ENCODE measurements at places on chromosomes 1 and 21. TPM values are rescaled to one million over a fixed set of nuclear protein-coding genes. Genes with fewer than 3 reads are reported as not detected.

Gene ANGPTL7
- 0.23 TPM for total RNA-seq

- no peak for DNase-seq
Measured at GRCh38 chr1:229031061-229031460, 239.8 kb upstream of the RAB4A start.

DNA sequence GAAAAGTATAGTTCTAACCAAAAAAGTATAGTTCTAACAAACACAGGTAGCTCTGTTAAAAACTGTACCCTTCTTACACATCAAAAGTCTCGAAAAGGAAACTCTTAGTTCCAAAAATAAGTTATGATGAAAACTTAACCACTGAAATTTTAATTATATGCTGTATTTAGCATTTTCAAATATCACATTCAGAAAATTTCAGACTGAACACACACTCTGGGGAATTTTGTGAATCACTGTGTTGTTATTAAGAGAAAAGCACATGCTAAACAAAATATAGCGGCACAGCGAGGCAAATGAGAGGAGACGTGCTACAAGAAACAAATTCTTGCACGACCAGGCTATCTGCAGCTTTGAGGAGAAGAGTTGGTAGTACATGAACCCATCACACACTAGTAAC, 30.4 kb downstream of the VAV3 start:
- DNase-seq = no peak

GRCh38 chr1:156663178-156663577, 14.0 kb downstream of the NES start:
- peak; percentile 94 for DNase-seq

DNA sequence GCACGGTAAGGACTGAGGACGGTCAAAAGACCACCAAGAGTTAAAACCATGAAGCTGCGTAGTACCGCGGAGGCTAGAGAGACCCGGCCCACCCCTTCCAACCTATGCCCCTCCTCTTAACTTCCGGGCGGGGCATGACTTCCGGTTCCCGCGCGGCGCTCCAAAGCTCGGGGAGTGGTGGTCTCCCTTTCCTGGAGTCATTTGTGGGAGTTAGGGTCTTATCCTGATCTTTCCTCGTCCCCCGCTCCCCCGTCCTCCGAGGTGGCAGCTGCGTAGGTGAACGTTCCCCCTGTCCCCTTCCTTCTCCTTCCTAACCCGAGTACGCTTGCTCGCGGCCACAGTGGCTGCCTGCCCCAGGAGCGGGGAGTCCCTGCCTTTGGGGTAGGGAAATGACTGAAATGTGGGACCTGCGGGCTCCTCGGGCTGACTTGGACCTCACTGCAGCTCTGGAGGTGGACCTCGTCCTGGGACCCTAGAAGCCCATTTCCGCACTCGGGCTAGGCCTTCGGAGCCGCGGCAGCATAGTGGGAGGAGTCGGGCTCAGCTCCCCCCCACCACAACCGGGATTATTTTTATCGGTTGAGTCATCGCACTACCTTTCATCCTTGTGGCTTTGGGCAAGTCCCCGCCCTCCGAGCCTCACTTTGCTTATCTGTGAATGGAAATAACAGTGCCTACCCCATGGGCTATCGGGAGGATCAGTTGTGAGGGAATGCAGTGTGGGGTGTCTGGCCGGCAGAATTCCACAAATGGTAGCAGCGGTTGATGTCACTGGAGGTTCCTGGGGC, 24.1 kb downstream of the CELA3A start:
- peak; percentile 90 for DNase-seq

DNA sequence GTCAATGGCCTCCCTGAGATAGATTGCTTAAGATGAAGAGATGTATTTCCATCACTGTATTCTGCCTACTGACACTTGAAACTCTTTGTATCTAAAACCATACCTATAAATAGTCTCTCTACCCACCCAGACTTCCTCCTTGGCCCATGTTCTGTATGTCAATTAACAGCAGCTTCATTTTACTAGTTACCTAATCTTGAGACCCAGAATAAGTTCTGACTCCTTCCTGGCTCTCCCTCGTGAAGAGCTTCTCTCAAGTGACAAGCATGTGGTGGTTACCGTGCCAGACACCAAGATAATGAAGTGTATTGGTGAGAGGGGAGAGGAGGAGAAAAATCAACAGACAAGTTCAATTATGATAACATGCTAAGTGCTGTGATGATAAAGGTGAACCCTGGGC, 128.8 kb upstream of the RAVER2 start:
- DNase-seq = no peak

DNA sequence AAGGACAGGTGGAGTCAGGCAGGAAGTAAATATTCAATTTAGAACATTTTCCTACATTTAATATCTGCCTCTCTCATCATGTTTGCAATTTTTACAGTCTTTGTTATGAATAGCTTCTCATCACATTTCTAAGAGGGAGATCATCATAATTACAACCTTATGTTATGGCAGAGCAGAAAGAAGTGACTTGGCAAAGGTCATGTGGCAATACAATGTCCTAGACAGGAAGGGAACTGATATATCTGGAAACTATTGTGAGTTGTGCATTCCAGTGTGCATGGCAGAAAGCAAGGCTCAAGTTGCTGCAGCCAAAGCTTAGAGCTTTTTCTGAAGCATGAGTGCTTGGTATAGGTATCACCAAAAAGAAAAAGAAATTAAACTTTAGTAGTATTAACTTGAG, 43.8 kb upstream of the PRRX1 start:
- no peak for DNase-seq

Gene MYCL
- 1.7 TPM for total RNA-seq

Gene KMO
- total RNA-seq = not detected

GRCh38 chr1:164609089-164609488, 50.1 kb downstream of the PBX1 start:
- DNase-seq = no peak

Gene MROH7
- 1.6 TPM for total RNA-seq

Gene LIX1L
- total RNA-seq = 14.6 TPM

DNA sequence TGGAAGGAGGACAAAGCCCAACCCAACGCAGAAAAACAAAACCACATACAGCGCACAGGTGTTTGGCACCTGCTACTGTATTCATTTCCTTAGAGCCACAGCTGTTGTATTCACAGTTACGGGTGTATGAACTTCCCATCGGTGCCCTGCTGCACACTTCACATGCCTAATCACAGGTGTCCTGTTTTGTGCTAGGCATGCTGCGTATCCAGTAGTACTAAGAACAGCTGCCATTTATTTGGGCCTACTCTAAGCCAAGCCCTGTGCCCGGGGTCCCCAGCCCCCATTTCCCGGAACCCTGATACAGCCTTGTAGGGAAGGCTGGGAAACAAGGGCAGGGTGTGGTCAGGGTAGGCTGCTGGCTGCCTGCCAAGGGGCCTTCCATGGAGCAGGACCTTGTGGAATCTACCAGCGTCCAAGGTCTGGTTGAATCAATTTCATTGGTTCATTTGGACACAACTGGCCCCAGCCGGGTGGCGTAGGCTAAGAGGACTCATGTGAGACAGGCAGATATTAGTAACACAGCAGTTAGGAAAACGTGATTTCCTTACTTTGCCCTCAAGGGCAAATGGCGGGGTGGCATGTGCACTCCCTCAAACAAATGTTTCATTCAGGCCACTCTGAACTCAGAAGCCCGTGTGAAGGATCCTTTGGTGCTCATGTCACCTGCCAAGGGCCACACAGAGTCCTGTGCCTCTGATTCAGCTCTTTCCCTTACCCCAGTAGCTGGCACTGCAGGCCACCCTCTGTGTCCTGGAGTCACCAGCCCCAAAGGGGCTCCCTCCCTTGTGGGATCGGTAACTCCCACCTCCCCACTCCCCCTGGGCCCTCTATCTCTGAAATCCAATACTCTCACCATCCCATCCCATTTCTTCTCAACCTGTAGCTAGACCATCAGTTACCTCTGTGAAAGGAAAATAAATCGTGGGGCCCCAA, 986 bp upstream of the RNF186 start:
- DNase-seq = no peak

GRCh38 chr1:3735688-3736087, 16.6 kb upstream of the CCDC27 start:
- no peak for DNase-seq

GRCh38 chr1:186670297-186671135, 9.7 kb downstream of the PTGS2 start:
- DNase-seq = no peak

DNA sequence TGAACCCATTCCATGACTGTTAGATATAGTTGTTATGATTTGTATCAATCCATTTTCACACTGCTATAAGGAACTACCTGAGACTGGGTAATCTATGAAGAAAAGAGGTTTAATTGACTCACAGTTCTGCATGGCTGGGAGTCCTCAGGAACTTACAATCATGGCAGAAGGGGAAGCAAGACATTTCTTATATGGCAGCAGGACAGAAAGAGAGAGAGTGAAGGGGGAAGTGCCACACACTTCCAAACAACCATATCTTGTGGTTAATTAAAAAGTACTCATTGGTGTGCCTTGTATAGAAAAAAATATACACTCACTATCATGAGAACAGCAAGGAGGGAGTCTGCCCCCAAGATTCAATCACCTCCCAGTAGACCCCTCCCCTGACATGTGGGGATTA, 137.6 kb upstream of the NBPF11 start:
- DNase-seq = no peak

GRCh38 chr1:208059409-208060001, 148.6 kb upstream of the CD34 start:
- no peak for DNase-seq

Gene TRPM2
- total RNA-seq = 0.81 TPM

GRCh38 chr1:71377886-71378285, 297.1 kb upstream of the ZRANB2 start:
- DNase-seq = no peak

DNA sequence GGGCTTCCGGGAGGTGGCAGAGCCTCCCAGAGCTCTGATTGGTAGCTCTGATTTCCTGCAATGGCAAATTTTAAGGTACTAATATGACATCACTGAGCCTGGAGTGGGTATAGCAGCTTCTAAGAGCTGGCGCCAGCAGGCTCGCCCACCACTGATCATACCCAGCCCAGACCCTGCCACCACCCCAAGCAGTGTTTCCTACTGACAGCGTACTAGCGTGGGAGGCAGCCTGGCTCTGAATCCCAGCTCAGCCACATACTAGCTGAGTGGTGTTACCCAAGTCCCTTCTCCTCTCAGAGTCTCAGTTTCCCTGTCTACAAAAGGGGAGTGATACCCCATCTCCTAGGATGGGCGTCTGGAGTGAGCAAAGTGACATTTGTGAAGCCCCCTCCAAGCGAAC, 13.0 kb upstream of the ALDH4A1 start:
- DNase-seq = no peak

DNA sequence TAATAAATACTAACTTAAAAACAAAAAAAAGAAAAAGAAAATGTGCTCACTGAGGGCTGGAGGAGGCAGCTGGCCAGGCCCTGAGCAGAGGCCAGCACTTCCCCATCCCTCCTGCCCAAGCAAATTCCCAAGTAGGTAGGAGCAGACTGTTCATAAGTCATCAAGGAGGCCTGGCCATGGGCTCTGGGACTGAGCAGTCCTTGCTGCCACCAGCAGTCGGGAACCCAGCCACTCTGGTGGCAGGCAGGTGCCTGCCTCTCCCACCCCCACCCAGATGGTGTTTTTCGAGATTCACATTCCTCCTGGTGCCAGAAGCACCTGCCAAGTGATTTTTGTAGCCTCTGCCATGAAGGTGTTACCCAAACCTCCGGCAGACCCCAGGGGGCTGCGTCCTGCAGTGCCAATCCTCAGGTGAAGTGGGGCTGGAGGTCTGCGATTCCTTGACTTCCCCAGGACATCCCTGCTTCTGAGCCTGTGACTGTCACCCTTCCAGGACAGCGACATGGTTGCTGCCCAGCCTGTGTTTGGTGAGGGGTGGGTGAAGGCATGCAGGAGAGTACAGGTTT, 204.2 kb upstream of the TMEM51 start:
- no peak for DNase-seq

GRCh38 chr1:23466423-23466989, 17.5 kb downstream of the ASAP3 start:
- DNase-seq = no peak

DNA sequence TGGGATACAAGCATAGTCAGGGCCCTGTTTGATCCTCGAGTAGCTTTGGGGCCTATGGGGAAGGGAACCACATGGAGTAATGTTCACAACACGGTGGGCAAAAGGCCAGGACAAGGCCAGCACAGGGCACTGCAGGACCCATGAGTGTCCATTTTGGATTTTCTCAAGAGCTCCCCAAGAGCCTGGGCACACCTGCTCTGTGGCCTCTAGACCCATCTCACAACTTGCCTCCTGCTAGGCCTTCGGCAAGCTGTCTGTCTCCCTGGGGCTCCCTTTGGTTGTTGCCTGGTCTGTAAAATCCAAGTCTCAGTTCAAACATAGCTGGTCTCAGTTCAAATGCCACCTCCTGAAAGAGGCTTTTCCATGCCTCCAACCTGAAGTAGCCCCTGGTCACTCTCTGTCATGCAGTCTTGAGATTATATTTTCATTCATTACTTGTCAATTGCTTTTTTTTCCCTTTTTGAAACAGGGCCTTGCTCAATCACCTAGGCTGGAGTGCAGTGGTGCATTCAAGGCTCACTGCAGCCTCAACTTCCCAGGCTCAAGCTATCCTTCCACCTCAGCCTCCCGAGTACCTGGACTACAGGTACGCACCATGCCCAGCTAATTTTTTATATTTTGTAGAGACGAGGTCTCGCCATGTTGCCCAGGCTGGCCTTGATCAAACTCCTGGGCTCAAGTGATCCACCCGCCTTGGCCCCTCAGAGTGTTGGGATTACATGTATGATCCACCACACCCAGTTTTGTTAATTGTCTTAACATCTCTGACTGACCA, 107.4 kb downstream of the MATN1 start:
- DNase-seq = no peak

DNA sequence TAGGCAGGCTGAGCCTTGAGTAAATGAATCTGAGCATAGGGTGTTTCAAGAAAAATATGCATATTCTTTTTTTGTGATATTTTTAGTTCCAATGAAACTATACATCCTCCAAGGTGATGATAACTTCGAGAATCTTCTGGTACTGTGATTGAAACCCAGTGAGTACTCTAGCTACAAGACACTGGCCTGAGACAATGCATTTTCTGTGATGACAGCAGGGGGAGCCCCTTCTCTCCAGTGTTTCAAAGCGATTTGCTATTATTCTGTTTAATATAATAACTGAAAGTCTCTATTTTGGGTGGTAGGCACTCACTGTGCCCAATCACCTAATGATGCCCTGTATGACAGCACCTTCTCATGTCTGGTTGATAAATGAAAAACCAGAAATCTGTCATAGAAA, 12.1 kb downstream of the IRF2BP2 start:
- no peak for DNase-seq

GRCh38 chr1:42034426-42034825, 115.7 kb upstream of the HIVEP3 start:
- DNase-seq = no peak

Gene C1orf167
- total RNA-seq = 4.1 TPM

Gene C1orf210
- not detected for total RNA-seq

Gene AMY1A
- total RNA-seq = not detected

Measured in psoas muscle (tissue), 8 donors.